ENCODE measurements at places on chromosomes 6 and 20. TPM values are rescaled to one million over a fixed set of nuclear protein-coding genes. Genes with fewer than 3 reads are reported as not detected.

PHIP gene
- total RNA-seq = 12.4 TPM

CD93 gene
- 7.9 TPM for total RNA-seq

EPHA7 gene
- total RNA-seq = 0.12 TPM

MAN1A1 gene
- 4.9 TPM for total RNA-seq

MYLK2 gene
- 0.12 TPM for total RNA-seq

IRAK1BP1 gene
- total RNA-seq = 2.7 TPM

CDH22 gene
- 0.40 TPM for total RNA-seq

DZANK1 gene
- 1.5 TPM for total RNA-seq

VIP gene
- total RNA-seq = not detected

SLC22A1 gene
- total RNA-seq = 0.44 TPM

PRSS16 gene
- total RNA-seq = 7.7 TPM

NNAT gene
- 0.28 TPM for total RNA-seq

KCNK15 gene
- 1.0 TPM for total RNA-seq

All from esophagus mucosa (tissue), 1 donor.